ENCODE measurements at places on chromosomes 3 and 15. TPM values are rescaled to one million over a fixed set of nuclear protein-coding genes. Genes with fewer than 3 reads are reported as not detected.

TTC23 gene
- 0.30 TPM for total RNA-seq

DNA sequence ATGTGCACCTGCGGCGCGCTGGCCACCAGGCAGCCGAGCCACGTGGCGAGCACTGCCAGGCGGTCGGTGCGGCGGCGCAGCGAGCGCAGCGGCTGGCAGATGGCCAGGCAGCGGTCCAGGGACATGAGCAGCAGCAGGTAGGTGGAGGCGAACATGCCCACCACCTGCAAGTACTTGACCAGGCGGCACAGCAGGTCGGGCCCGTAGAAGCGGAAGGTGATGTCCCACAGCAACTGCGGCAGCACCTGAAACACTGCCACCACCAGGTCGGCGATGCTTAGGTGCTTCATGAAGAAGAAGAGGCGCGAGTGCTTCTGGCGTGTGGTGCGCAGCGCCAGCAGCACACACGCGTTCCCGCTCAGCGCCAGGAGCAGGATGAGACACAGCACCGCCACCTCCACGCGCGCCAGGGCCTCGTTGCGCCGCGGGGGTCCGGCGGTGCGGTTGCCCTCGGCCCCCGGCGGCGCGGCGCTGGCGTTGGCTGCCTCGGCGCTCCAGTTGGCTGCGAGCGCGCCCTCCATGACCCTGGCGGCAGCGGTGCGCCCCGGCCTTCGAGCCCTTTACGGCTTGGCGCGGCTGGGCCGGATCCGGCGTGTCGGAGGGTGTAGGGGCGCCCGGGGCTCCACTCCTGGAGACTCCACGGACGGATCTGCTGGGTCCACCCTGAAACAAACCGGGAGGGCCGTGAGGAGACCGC is 1.6 kb downstream of the OXTR start:
- H3K27ac ChIP-seq = no peak overlapping the region
- no peak overlapping the region for H3K4me3 ChIP-seq
- DNase-seq = no peak
- H3K36me3 ChIP-seq = no peaks in the 10 kb centered on the region

THUMPD3 gene
- 43.3 TPM for total RNA-seq

DNA sequence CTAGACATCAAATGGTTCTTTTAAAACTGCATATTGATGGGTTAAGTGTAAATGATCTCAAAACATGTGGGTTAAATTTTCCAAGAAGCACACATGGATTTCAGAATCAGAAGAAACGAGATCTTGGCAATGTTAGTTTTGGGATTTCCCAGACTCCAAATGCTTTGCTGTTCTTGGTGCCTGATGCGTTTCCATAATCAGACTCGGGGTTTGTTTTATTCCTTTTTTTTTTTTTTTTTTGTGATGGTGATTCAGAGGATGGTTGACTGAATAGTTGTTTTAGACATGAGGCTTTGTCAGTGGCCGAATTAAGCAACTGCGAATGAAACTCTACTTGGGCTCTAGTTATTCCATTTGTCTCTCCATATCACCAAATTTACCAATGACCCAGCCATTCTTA is 52.2 kb upstream of the FAM98B start:
- H3K4me1 ChIP-seq = no peaks in the 10 kb centered on the region
- no peak overlapping the region for H3K4me3 ChIP-seq
- no peak overlapping the region for H3K27ac ChIP-seq

POLQ gene
- 0.36 TPM for total RNA-seq

DNA sequence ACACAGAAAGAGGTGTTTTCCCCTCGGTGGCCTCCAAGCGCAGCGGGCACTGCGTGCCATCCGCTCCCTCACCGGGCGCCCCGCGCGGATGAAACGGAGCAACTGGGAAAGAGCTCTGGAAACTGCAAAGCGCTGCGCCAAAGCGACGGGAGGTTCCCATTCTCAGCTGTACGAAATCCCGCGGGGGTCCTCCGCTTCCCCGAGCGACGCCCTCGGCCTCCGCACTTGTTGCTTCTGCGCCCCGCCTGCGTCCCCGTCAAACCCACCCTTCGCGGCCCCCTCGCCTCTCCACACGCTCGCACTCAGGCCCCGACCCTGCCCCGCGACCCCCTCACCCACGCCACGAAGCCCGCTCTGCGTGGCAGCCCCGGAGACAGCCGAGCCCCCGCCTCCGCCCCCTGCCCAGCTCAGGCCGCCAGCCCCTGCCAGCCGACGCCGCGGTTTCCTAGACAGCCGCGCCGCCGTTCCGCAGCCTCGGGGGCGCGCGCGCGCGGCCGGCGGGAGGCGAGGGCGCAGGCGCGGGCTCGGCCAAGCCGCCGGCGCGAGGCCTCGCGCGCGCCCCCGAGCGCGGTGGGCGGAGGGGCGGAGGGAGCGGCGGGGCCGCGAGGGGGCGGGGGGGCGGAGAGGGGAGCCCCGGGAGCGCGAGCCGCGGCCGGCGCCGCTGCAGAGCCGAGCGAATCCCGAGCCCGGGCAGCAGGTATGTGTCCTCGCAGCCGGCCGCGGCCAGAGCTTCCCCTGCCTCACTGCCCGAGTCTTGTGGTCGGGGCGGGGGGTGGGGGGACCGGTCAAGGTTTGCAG is at the start of gene TMEM266:
Gene TMEM266, plus strand, starts transcription at position 666 of the 798 bp plus-strand sequence. CDS start 74,279 bp downstream, outside the sequence.
- H3K4me3 ChIP-seq = peak within 1 kb of the TSS; percentile 82
- H3K36me3 ChIP-seq = no peaks in the 10 kb centered on the region
- H3K27ac ChIP-seq = no peak within 1 kb of the TSS
- DNase-seq = no peak
- H3K27me3 ChIP-seq = peaks cover 53% of the 10 kb centered on the region
- H3K4me1 ChIP-seq = peaks cover 7% of the 10 kb centered on the region

GRCh38 chr3:152056987-152057386 is 183.5 kb downstream of the SUCNR1 start:
- no peak overlapping the region for H3K27ac ChIP-seq
- H3K27me3 ChIP-seq = no peaks in the 10 kb centered on the region
- H3K4me1 ChIP-seq = no peaks in the 10 kb centered on the region
- H3K4me3 ChIP-seq = no peak overlapping the region

PLA2G4B gene
- 64.9 TPM for total RNA-seq

RRP9 gene
- 16.5 TPM for total RNA-seq

NRROS gene
- total RNA-seq = 4.1 TPM

DNA sequence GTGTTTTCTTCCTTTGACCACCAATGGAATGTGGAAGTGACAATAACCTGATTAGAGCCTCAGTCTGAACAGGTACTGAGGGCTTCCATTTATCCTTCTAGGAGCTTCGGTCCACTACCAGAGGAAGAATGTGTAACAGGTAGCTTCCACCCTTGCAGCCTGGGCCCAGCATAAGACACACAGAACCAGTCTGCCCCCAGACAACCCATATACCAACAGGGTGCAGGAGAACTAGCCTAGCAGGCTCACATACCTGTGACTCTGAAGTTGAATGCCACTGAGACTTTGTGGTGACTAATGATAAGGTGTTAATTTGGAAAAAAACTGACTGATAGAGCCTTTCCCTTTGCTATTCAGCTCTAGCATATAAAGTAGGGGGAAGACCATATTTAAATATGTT is 166.2 kb downstream of the NEK10 start:
- no peaks in the 10 kb centered on the region for H3K4me1 ChIP-seq
- no peak for DNase-seq
- H3K36me3 ChIP-seq = peaks cover 3% of the 10 kb centered on the region

- no peak within 1 kb of the TSS for H3K4me3 ChIP-seq
- H3K27me3 ChIP-seq = no peaks in the 10 kb centered on the region
- no peaks in the 10 kb centered on the region for H3K4me1 ChIP-seq
- DNase-seq = no peak
- H3K36me3 ChIP-seq = no peaks in the 10 kb centered on the region
Measured at GRCh38 chr3:46242120-46242519, at the start of gene CCR3. Gene CCR3 (plus strand): TSS chr3:46242460. CDS start chr3:46265159, 22,699 bp downstream.

GRCh38 chr3:148315756-148316155 is 381.9 kb upstream of the AGTR1 start:
- H3K27ac ChIP-seq = no peak overlapping the region
- no peaks in the 10 kb centered on the region for H3K36me3 ChIP-seq
- H3K4me3 ChIP-seq = no peak overlapping the region
- no peaks in the 10 kb centered on the region for H3K27me3 ChIP-seq

DNA sequence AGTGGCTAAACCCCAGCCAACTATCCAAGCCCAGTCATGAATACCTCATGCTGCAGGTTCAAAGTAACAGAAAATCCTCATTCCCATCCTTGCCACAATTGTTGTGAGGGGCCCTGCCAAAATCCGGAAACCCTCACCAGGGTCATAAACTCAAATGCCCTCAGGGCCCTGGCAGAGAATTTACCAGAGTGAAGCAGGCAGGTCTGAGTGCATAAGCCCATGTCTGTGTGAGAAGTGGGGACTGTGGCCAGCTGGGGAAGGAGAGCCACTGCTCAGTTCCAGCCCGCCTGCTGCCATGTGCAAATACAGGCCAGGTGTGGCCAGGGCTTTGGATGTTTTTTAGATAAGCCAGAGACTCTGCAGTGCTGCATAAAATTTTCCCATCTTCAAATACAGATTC is 7.0 kb downstream of the CEP152 start:
- no peak for DNase-seq
- H3K4me3 ChIP-seq = no peak overlapping the region
- no peaks in the 10 kb centered on the region for H3K27me3 ChIP-seq
- peaks cover 20% of the 10 kb centered on the region for H3K4me1 ChIP-seq

DNA sequence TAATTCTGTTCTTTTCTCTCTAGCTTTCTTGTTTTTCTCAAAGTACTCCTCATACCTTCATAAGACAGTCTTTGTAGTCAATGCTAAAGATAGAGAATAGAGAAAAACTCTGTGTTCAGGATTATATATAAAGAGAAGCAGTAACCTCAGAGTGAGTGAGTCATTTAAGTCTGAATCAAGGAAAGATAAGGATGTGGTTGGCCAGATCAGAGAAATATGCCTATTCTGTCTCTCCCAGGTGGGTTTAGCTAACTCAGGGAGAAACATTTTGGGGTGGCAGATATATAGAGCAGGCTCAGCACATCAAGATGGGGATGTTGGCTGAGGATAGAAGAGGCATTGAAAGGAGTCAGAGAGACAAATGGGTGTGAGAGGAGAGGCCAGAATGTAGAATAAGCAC is 31.4 kb downstream of the GTF2E1 start:
- H3K27ac ChIP-seq = no peak overlapping the region
- H3K4me3 ChIP-seq = no peak overlapping the region
- no peaks in the 10 kb centered on the region for H3K27me3 ChIP-seq
- peaks cover 29% of the 10 kb centered on the region for H3K36me3 ChIP-seq

CNTN6 gene
- not detected for total RNA-seq

DNA sequence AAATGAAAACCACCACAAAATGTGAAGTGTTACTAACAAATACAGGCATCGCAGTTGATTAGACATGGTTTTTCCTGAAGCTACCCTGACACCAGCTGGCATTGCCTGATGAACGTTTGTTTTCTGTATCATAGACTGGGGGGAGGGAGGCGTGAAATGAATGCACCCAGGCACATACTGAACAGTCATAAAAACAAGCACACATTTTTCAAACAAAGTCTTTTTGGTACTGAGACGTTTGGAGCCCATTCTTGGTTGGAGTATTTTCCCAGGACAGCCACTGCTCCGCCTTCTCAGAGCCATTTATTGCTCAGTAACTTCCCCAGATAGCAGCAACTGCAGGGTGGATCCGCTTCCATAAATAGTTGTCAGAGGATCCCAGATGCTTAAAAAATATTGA is 52.4 kb downstream of the KLF13 start:
- peaks cover 72% of the 10 kb centered on the region for H3K4me1 ChIP-seq
- no peak overlapping the region for H3K4me3 ChIP-seq
- H3K36me3 ChIP-seq = peaks cover 25% of the 10 kb centered on the region
- no peak for DNase-seq

CACNA1D gene
- not detected for total RNA-seq

DNA sequence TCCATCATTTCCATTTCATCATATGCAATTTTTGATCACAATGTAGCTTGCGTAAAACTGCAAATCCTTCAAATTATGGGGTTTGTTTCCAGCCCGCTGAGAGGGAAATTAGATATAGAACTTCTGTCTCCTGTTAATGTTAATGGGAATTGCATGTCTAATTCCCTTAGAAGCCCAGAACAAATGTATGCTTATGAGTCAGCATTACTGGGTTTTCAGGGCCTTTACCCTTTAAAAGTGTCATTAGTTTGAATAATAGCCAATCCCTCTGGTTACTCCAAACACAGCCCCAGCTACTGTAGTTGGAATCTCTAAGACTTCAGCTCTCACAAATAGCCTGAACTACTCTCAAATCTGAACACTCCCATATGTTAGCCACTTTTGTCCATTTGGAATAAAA is 439.4 kb downstream of the C3orf38 start:
- H3K27ac ChIP-seq = no peak overlapping the region
- DNase-seq = no peak
- no peaks in the 10 kb centered on the region for H3K27me3 ChIP-seq
- no peaks in the 10 kb centered on the region for H3K36me3 ChIP-seq
- H3K4me1 ChIP-seq = no peaks in the 10 kb centered on the region

DNA sequence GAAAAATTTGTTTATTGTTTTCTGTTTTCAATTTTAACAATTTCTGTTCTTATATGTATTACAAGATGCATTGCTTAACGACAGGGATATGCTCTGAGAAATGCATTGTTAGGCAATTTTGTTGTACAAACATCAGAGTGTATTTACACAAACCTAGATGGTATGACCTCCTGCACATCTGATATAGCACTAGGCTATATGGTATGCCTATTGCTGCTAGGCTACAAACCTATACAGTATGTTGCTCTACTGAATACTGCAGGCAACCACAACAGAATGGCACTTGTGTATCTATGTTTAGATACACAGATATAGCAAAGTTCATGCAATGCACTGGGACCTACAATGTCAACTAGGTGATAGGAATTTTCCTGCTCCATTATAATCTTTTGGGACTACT is 70.1 kb downstream of the SUCNR1 start:
- no peaks in the 10 kb centered on the region for H3K4me1 ChIP-seq
- no peak for DNase-seq
- H3K27me3 ChIP-seq = peaks cover 13% of the 10 kb centered on the region
- no peak overlapping the region for H3K4me3 ChIP-seq
- no peaks in the 10 kb centered on the region for H3K36me3 ChIP-seq

MAP1A gene
- total RNA-seq = 0.22 TPM

DNA sequence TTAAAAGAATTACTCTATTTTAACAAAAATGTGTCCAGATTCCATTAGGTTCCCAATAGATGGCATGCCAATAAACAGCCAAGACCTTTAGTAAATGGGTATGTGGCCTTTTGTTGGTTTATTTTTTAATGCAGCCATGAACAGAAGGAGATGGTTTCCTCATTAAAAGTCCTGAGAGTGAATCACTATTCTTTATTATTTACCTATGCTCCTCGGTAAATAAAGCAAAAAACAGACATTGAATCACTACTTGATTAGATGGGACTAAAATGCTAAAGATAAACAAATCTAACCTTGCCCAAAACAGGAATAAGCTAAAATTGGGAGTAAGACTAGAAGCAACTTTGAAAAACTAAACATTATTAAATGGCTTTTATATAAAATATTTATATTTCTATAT is 94.2 kb downstream of the TNIK start:
- peaks cover 38% of the 10 kb centered on the region for H3K4me1 ChIP-seq
- no peak overlapping the region for H3K4me3 ChIP-seq
- no peak for DNase-seq
- H3K27ac ChIP-seq = no peak overlapping the region
- no peaks in the 10 kb centered on the region for H3K36me3 ChIP-seq

DNA sequence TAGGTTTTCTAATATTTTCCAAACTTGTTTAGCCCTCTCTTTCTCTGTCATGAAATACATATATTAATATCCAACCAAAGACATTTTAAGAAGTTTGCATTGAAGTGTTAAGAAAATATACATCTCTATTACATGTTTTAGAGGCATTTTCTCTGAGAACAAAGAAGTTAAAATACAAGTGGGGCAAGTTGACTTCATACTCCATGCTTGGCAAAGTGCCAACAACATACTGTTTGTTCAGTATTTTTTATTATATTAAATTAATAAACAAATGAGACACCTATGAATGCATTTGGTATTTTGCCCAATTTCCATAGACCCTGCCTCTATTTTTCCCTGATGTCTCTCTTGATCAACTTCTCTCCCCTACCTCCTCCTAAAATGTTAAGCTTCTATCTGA is 232.8 kb upstream of the MRPL3 start:
- no peak overlapping the region for H3K27ac ChIP-seq
- no peak overlapping the region for H3K4me3 ChIP-seq
- H3K27me3 ChIP-seq = peaks cover 15% of the 10 kb centered on the region
- H3K4me1 ChIP-seq = no peaks in the 10 kb centered on the region
- H3K36me3 ChIP-seq = no peaks in the 10 kb centered on the region

CHMP2B gene
- total RNA-seq = 27.3 TPM
